ENCODE measurements at places on chromosomes 7 and 10. TPM values are rescaled to one million over a fixed set of nuclear protein-coding genes. Genes with fewer than 3 reads are reported as not detected.

TEX47 gene
- total RNA-seq, result not detected

HOXA4 gene
- 3.2 TPM for total RNA-seq

ITPRID1 gene
- total RNA-seq, result 0.44 TPM

OR9A2 gene
- total RNA-seq, result 0.18 TPM

CYP26A1 gene
- total RNA-seq, result 1.8 TPM

EN2 gene
- total RNA-seq, result 0.09 TPM

ZFYVE27 gene
- 10.7 TPM for total RNA-seq

MYH16 gene
- total RNA-seq, result not detected

ABCB1 gene
- total RNA-seq, result 0.53 TPM

GPR26 gene
- total RNA-seq, result not detected

AQP1 gene
- 96.4 TPM for total RNA-seq

SORBS1 gene
- 50.4 TPM for total RNA-seq

CREB5 gene
- total RNA-seq, result 22.7 TPM

RGR gene
- 11.9 TPM for total RNA-seq

Measured in muscle of leg (tissue), 16 donors.